ENCODE measurements at places on chromosomes 16 and 17.

GRCh38 chr16:89547860-89548259, 12.6 kb upstream of the RPL13 start:
- DNase-seq, result no peak

DNA sequence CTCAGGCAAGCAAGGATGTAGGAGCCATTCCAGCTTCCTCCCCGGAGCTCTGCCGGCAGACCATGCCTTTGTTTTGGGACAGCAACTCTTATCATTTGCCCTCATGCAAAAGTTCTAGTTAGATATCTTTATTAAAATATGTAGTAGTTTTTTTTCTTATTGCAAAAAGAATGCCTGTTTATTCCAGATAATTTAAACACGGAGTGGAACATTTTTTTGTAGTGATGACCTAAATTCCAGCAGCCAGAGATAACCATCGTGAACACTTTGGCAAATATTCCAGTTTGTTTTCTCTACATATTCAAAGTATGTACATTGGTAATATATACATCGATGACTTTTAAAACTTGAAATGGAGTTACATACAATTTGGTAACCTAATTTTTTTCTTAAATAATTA, 54.8 kb downstream of the CRISPLD2 start:
- DNase-seq, result no peak

GRCh38 chr16:8686031-8686621, 11.7 kb downstream of the ABAT start:
- DNase-seq, result no peak

GRCh38 chr16:16815641-16816040, 436.7 kb downstream of the NPIPA7 start:
- DNase-seq, result no peak

GRCh38 chr17:19003543-19004420, 782 bp downstream of the FAM83G start:
- no peak for DNase-seq

DNA sequence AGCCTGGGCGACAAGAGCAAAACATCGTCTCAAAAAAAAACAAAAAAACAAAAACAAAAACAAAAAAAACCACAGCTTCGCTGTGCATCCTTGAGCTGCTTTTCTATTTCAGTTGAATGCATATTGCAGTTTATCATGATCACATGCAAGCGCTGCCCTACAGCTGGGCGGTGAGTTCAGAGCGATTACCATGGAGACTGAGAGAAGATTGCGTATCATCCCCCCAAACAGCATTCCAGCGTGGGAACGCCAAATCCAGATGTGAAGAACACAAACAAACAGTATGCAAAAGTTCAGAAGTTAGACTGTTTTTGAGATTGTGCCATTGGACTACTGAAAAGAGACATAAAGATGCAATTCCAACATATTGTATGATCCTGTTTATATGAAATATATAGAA, 15.1 kb upstream of the SLC52A1 start:
- DNase-seq, result no peak

GRCh38 chr17:38918129-38918913, 7.1 kb upstream of the LASP1NB start:
- no peak for DNase-seq

GRCh38 chr17:7035591-7036368, at the start of gene SLC16A13:
Gene SLC16A13 (plus strand): TSS chr17:7036015. CDS start chr17:7036383, 368 bp downstream.
- DNase-seq, result no peak

GRCh38 chr17:71849783-71850768, 270.7 kb upstream of the SOX9 start:
- DNase-seq, result no peak

DNA sequence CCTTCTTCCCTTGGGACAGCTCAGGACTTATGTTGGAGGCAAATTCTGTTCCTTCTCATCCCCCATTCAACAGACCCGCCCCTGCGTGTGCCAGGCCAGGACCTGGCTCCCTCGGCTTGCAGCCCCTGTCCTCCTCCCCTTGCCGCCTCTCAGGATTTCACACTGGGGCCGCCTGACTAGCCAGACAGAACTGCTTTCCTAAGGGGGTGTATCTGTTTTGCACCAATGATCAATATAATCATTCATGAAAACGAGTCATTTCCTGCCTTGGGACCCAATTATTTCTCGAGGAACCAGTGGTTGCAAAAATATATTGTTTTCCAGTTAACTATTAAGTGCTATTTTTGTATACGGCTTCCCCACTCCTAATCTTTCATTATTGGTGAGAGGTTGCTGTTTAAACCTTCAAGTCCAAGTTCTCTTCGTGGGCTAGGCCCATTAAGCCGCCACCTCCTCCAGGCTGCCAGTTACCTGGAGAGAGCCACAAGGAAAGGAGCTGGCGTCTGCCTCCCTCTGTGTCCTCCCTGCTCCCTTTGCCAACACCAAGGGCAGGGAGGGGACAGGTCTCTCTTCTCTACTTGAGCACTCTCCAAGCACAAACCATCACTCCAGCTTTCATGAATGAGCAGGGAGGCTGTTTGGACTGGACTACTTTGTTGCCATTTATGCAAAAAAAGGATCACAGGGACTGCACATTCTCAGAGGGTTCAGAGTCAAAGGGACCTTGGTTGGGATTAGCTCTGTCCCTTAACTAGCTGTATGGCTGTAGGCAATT, 8.9 kb downstream of the DCAKD start:
- DNase-seq, result no peak

DNA sequence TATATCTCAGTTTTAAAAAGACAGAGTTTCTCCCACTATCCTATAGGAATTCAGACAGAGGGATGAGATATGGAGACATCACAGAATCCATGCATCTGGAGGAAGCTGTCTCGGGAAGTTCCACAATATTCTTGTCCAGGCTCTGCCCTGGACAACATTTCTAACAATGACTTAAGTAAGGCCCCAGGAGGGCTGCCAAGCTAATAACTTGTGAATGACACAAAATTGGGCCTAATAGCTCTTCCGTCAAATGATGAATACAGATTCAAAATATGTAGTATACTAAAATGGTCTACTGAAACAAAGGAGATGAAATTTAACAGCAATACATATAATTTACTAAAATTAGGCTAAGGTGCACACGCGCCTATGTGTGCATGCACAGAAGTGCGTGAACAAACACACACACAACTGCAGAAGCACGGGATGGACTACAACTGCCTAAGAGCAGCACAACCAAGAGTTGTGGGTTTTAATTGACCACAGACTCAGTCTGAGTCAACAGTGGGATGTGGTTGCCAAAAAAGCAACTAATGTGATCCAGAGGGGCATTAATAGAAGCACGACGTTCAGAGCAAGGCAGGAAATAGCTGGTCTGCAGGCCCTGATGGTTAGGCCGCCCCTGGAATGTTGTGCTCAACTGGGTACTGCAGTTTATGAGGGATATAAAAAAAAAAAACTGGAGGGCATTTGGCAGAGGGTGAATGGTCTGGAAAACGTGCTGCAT, 26.3 kb upstream of the HS3ST2 start:
- no peak for DNase-seq

- peak; percentile 100 for DNase-seq
Measured at GRCh38 chr17:81251709-81252301, 12.7 kb downstream of the NDUFAF8 start.

DNA sequence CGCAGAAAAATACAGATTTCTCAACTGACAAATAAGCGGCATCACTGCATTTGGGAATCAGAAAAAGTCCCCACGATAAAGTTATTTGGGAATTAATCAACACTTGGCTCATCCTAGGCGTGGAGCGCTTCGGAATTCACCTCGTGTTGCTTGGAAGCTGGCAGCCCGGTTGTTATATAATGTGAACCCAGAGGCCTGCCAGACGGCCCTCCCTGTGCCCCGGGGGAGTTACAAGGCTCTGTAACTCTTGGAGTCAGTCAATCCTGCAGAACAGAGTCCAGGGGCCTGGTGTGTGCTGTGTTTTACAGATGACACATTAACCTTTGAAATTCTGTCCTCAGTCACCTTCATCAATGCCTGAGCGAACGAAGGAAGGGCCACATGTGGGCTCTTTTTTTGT, 111.1 kb downstream of the PITPNC1 start:
- no peak for DNase-seq

- DNase-seq, result no peak
Measured at GRCh38 chr17:77890771-77891170, 67.7 kb upstream of the TNRC6C start.

DNA sequence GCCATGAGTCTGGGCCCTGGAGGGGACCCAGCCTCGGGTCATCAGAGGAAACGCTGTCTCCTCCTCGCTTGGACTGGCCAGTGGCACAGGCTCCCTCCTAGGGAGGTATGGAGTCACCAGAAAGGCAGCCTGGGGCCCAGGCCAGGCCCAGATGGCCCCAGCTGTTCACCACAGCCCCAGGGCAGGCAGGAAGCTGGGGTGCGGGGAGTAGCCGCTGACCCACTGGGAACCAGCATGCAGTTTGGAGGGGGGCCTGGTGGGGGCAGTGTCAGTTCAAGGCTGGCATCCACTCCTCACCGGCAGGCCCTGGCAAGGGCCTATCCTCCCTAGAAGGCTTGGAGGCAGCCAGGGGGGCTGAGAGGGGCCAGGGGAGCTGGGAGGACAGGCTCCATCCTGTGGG, 48.8 kb downstream of the SDK2 start:
- DNase-seq, result no peak

- DNase-seq, result no peak
Measured at GRCh38 chr17:9213303-9213640, 192.0 kb downstream of the NTN1 start.

Data from NCI-H524 treated with DMSO at 0.1 percent for 48 hours (cell line).